Tongue (tissue), 3 donors: ENCODE measurements at places on chromosomes 4 and X. TPM values are rescaled to one million over a fixed set of nuclear protein-coding genes. Genes with fewer than 3 reads are reported as not detected.
A peak's percentile ranks its signal among the peaks of the same experiment; 100 is the strongest.

DNA sequence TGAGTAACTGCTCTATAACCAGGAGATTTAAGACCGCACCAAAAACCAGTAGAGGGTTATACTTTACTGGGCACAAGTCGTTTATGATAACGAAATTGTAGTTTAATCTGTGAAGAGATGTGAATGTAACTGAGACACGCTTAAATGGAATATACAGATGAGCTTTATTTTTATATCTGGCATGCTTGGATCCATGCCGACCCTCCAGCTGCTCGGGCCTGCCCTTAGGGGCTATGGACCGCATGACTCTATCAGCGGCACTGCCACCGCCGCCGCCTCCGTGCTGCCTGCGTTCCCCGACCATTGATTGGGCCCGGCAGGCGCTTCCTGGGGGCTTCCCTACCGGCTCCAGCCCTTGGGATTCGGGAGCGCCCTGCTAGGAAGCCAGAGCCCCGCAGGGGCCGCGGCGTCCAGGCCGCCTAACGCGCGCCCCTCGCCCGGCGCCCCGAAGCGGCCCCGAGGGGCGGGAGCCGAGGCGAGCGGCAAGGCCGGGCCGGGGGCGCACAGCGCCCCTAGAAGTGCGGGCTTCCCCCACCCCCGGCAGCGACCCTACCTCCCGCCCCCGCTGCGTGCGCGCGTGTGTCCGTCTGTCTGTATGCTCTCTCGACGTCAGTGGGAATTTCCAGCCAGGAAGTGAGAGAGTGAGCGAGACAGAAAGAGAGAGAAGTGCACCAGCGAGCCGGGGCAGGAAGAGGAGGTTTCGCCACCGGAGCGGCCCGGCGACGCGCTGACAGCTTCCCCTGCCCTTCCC, at the start of gene NFKB1:
Gene NFKB1, plus strand, starts transcription at position 664 of the 751 bp plus-strand sequence. CDS start 24,160 bp downstream, outside the sequence.
- peak; percentile 88 for DNase-seq

GRCh38 chr4:179225594-179225993, 1783.4 kb upstream of the AGA start:
- DNase-seq = no peak

- peak; percentile 40 for DNase-seq
Observed at GRCh38 chrX:54817220-54817820, 9.8 kb downstream of the MAGED2 start.

DNA sequence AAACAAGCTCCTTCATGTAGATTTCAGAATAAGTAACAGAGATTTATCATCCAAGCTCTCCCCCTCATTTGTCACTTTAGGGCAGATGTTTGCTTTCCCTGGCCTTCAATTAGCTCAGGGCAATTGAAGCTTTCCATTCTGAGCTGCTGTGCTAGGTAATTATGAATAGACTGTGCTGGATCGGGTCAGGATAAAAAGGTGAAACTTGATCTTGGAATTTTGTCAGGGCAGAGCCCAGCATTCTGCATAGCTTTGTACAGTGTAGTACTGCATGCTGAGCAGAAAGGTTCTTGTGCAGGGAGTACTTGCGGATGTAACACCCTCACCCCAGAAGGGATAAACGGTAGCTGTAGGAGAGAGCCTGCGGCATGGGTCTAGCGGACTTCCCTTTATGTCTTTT, 64.0 kb upstream of the CLDN34 start:
- DNase-seq = peak; percentile 20

GRCh38 chr4:145348291-145348690, 133.4 kb upstream of the SMAD1 start:
- DNase-seq = no peak

DNA sequence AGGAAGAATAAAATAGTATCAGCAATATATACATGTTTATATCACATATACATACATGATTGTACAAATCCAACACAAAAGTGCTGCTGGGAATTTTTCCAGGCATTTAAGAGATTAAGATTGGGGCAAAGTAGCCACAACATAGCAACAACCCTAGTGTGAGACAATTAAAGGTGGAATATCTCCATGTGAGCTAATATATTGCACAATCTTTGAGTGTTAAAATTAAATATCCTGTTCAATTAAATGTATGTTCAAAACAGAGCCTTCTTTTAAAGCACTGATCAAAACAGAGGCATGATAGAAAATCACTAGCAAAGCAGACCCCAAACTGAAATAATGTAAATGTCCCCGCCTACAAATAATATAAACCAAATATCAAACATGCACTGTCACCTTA, 97.6 kb downstream of the GABRB1 start:
- DNase-seq = no peak

- DNase-seq = no peak
Observed at GRCh38 chr4:155618183-155618838, 48.3 kb upstream of the GUCY1A1 start.

GRCh38 chr4:88697141-88697540, 488 bp downstream of the NAP1L5 start:
- DNase-seq = peak; percentile 50

DNA sequence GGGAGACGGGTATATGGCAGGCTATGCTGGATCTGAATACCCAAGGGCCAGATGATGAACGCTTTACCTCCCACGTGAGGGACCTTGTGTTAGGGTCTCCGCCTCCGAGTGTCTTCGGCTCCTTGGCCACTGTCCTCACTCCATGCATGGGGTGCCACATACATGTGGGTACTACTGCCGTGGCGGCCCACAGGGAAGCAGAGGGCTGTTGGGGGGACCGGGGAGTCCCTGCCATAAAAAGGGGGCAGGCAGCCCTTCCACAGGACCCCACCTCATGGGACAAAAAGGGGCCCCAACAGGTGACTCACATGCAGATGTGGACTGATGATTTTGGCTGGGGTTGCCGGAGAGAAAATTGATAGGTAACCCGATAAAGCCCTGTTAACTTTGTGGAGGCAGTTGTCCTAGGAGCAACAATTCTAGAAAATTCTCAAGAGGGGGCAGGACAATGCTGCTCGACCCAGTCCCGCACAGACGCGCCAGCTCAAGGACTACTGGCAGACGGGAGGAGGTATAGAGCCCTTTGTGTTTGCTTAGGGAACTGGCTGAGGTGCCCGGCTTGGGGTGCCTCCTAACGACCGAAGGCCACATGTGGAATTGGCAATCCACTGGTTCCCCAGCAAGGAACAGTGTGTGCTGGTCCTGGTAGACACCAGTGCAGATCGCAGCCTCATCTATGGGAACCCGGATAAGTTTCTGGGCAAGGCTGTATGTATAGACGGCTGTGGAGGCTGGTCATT, 695.7 kb upstream of the AGA start:
- no peak for DNase-seq

PGM2 gene
- total RNA-seq = 22.0 TPM

PHOX2B gene
- total RNA-seq = not detected
